ENCODE measurements at places on chromosomes 2 and 18.

GRCh38 chr2:59779571-59779970 is 773.9 kb downstream of the BCL11A start:
- H3K27me3 ChIP-seq = no peaks in the 10 kb centered on the region
- no peaks in the 10 kb centered on the region for H3K36me3 ChIP-seq
- no peaks in the 10 kb centered on the region for H3K4me1 ChIP-seq
- no peak overlapping the region for H3K27ac ChIP-seq
- no peak for DNase-seq

- H3K36me3 ChIP-seq = no peaks in the 10 kb centered on the region
- H3K4me3 ChIP-seq = no peak overlapping the region
These were observed 158.5 kb downstream of the TGIF1 start for GRCh38 chr18:3608488-3608887.

- H3K4me3 ChIP-seq = no peak overlapping the region
- no peaks in the 10 kb centered on the region for H3K27me3 ChIP-seq
- no peak for DNase-seq
- no peaks in the 10 kb centered on the region for H3K4me1 ChIP-seq
These were observed 34.2 kb upstream of the REV1 start for GRCh38 chr2:99524056-99524455.

DNA sequence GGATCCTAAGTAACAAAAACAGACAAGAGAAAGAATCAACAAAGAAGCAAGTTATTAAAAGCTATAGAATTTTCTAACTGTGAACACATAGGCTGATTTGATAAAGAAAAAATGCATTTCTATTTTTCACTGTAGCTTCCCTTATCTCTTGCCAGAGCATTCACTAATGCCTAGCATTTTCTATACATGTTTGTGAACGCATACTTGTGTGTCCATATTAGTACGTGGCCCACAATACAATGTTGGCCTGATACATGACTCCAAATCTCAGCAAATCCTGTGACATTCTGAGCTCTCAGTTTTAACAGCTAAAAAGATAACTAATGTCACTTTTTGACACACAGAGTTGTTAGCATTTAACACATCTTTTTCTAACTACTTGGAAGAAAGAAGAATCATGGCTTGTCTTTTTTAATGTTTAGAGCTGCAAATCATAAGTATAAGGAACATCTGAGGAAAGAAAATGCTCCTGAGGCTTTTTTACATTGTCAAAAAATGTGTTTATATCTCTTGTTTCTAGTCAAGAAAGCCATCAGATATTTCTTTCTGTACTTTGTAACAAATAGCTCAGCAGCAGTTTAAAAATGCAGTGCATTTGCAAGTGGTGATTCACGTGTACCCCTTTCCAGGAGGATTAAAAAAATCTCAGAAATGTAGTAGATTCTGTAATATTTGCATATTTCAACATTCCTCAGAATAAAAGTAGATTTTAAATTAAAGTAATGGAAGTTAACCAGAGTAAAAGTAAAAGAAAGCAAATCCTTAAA is 1646.8 kb upstream of the TMEFF2 start:
- H3K4me1 ChIP-seq = peaks cover 22% of the 10 kb centered on the region
- H3K27me3 ChIP-seq = no peaks in the 10 kb centered on the region
- H3K4me3 ChIP-seq = no peak overlapping the region
- H3K36me3 ChIP-seq = no peaks in the 10 kb centered on the region
- DNase-seq = peak; percentile 54

GRCh38 chr18:4817665-4818064 is 362.6 kb upstream of the DLGAP1 start:
- H3K36me3 ChIP-seq = no peaks in the 10 kb centered on the region
- no peak overlapping the region for H3K4me3 ChIP-seq
- no peaks in the 10 kb centered on the region for H3K4me1 ChIP-seq
- H3K27ac ChIP-seq = no peak overlapping the region

DNA sequence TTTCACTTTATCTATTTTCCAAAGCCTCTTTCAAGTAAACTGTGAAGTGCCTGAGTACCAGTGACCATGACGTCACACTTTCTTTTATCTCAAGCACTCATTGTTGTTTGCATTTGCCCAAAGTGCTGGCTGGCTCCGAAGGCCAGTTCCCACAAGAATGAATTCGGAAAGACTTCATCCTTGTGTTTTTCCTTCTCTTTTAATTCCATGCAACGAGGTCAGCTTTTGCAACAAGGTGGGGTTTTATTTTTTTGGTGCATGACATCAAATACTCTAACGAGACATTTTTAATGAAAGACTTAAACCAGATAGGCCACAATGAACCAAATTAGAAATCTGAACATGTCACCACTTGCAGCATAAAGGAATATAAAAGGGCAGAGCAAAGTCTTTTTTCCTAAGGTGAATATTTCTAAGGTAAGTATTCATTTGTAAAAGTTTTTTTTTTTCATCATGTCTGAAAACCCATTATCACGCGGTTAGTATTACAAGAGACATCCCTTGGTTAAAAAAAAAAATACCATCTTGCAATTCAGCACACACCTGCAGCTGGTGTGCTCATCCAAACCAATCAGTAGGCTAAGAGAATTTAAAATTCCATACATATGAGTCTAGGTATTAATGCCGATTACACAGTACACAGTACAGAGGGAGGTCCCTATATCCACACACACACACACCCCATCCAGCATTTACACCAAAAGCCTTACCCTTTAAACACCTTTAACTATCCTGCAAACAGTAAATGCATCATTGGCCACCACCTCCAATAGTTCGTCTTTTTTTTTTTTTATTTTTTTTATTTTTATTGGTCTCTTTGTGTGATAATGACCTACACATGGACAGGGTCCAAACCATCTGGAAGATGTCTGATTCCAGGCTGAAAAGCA is 2.3 kb downstream of the ARL4C start:
- peak overlapping the region; percentile 91 for H3K4me3 ChIP-seq
- peak; percentile 81 for DNase-seq
- H3K27me3 ChIP-seq = no peaks in the 10 kb centered on the region
- peak overlapping the region; percentile 91 for H3K27ac ChIP-seq
- peaks cover 5% of the 10 kb centered on the region for H3K36me3 ChIP-seq

DNA sequence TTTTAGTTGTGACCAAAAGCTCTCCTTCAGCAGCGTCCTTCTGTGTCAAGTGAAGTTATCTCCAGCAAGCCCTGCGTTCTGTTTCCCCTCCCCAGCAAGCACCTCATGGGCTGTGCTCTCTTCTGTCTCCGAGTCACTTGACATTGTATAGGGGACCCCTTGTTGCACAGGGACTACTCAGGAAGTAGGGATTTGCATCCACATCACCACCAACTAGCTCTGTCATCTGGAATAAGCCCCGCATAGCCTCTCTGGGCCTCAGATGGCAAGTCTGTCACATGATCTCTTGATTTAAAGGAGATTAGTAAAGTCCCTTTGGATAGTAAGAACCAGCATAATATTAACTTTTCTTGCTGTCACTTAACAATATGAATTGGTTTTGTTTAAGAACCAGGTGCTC is 32.0 kb upstream of the STPG4 start:
- no peak for DNase-seq
- H3K27ac ChIP-seq = no peak overlapping the region
- H3K4me3 ChIP-seq = no peak overlapping the region
- no peaks in the 10 kb centered on the region for H3K27me3 ChIP-seq
- peaks cover 38% of the 10 kb centered on the region for H3K4me1 ChIP-seq
- H3K36me3 ChIP-seq = no peaks in the 10 kb centered on the region

DNA sequence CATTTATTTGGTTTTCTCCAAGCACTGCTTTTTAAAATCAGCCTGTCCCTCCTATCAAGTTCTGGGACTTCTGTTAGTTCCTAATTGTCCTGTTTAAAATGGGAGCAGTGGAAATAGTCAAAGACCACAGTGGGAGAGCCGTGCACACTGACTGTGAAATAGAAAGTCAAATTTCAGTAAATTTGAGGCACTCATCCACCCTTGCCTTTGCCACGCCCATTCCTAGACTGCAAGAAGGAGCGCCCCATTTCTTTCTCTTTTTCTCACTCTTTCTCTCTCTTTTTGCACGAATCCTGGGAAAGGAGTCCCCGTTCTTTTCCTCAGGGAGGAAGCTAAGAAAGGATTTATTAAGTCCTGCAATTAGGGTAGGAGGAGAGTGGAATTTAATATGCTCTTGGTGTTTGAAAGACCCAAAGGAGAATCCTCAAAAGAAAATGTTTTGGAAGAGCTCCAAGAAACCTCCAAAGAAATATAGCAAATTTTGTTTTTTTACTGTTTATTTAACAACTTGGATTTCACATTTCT is 7.5 kb downstream of the COL6A3 start:
- no peak overlapping the region for H3K4me3 ChIP-seq
- DNase-seq = no peak
- H3K36me3 ChIP-seq = no peaks in the 10 kb centered on the region
- no peaks in the 10 kb centered on the region for H3K27me3 ChIP-seq

DNA sequence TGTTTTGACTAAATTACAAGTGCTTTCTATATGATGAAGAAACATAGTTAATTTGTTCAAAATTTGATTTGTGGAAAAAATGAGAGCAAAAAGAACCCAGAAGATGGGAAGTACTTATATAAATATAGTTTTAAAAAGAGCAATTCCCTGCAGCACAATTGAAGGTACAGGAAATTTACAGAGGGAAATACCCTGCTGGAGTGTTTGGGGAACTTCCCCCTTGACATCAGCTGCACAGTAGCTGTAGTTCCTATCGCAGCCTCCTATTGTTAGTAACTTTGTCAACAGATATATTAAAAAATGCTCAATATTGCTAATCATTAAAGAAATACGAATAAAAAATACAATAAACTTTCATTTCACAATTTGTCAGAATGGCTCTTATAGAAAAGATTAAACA is 1118.8 kb upstream of the ZEB2 start:
- H3K27me3 ChIP-seq = no peaks in the 10 kb centered on the region
- no peaks in the 10 kb centered on the region for H3K36me3 ChIP-seq
- H3K4me3 ChIP-seq = no peak overlapping the region

DNA sequence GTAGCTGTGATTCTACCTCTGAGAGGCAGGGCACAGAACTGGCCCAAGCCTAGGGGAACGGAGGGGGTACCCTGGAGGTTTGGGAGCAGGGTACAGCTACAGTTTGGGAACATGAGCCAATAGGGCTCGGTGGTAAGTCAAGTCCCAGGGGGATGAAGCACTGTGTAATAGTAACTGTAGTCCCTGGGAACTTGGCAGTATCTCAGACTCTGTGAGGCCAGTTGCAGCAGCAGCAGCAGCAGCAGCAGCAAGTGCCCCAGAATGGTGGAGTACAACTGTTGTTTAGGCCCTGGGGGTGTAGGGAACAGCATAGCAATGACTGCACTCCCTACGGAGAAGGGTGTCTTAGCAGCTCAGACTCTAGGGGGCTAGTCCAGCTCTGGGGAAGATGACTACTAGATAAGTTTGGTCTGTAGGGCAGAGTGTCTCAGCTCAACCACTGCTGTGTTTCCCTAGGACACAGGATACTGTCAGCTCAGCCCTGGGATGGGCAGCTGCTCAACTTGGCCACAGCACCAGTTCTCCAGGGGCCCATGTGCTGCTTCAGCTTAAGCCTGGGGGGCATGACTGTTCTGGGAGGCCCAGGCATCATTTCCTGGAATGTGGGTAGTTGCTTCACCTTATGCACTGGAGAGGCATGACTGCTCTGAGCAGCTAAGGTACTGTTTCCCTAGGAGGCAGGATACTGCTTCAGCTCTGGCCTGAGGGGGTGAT is 20.5 kb downstream of the CARF start:
- no peaks in the 10 kb centered on the region for H3K4me1 ChIP-seq
- DNase-seq = no peak
- H3K36me3 ChIP-seq = no peaks in the 10 kb centered on the region
- H3K27me3 ChIP-seq = no peaks in the 10 kb centered on the region

GRCh38 chr2:159285929-159286708 is at the start of gene WDSUB1:
TSS of gene WDSUB1 (minus strand) at chr2:159286703. CDS start at chr2:159283069, 3,634 bp downstream.
- no peaks in the 10 kb centered on the region for H3K36me3 ChIP-seq
- H3K4me1 ChIP-seq = peaks cover 20% of the 10 kb centered on the region
- DNase-seq = peak; percentile 33
